Fibroblast of skin of right quadriceps (primary cell): ENCODE measurements at places on chromosomes 3 and 15.

DNA sequence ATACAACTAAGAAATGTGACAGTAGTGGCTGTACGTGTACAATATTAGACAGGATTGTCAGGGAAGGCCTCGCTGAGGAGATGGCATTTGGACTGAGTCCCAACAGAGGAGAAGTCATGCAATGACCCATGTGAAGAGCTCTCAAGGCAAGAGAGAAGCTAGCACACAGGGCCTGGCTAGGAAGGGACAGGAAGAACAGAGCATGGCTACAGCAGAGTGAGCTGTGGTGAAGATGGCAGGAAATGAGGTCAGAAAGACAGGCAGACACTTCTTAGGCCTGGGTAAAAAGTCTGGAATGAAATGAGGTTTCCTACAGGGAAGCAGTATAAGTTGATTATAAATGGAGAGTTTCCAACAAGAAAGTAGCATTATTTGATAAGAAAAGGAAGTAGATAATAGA lies 33.2 kb upstream of the LEKR1 start:
- DNase-seq, result peak; percentile 36

- no peak for DNase-seq
Observed at GRCh38 chr3:112646623-112647022, 5.7 kb upstream of the CCDC80 start.

DNA sequence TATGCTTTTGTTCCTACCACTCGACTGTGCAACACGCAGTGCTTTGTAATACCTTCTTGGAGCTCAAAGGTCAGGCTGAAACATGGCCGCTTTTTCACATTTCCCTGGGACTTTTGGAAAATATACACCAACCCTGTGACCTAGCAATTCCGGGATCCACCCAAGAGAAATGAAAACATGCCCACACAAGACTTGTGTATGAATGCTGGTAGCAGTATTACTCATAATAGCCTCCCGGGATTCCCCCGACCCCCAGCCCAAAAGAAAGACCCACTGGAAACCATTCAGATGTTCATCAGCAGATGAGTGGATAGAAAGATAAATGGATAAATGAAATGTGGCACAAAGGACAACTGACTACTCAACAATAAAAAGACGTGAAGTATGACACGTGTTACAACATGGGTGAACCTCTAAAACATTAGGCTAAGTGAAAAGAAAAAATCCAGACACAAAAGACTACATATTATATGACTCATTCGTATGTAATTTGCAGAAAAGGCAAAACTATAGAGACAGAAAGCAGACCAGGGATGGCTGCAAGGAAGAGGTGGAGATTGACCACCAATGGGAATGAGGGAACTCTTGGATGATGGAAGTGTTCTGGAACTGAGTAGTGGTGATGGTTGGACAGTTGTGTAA lies 104.1 kb downstream of the PGPEP1L start:
- peak; percentile 84 for DNase-seq

- DNase-seq, result no peak
Observed at GRCh38 chr15:56207711-56208110, 36.0 kb downstream of the RFX7 start.

DNA sequence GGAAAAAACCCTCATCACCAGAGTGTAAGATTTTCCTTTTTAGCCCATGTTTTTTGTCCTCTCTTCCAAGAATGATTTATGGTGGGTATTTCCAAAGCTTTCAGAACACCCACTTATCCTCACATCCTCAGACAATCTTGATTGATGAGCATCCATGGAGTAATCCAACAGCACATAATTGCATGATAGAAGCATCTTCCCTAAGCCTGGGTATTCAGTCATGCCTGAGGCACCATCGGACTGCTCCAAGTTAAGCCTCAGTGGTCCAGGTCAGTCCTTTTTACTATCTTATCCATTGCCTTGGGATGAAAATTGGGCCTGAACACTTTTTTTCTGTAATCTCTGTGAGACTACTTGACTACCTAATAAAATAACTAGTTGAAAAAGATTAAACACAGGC lies 676.0 kb upstream of the SEMA6D start:
- DNase-seq, result no peak

DNA sequence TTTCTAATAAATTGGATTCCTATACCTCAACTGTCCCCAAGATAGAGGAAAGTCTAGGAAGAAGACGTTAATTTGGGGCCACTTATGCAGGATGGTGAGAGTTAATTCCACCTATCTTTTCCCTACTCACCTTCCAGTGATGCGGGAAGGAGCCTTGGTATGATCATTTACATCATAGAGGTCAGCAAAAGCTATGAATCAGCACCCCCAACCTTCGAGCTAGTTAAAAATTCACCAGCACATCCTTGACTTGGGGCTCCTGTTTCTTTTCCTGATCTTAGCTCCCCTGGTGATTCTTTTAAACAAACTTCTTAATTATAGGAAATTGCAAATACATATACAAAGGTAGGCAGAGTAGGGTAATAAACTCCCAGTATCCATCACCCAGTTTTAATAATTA lies 366.6 kb downstream of the SOX2 start:
- no peak for DNase-seq

GRCh38 chr3:88191872-88192409 lies 42.2 kb downstream of the C3orf38 start:
- no peak for DNase-seq

- peak; percentile 9 for DNase-seq
Observed at GRCh38 chr3:113495035-113495434, 19.9 kb downstream of the SPICE1 start.

- peak; percentile 70 for DNase-seq
Observed at GRCh38 chr15:48177766-48178647, at the start of gene MYEF2. Gene MYEF2, minus strand, starts transcription at chr15:48178295. Its CDS starts 58 bp downstream, at chr15:48178237.

DNA sequence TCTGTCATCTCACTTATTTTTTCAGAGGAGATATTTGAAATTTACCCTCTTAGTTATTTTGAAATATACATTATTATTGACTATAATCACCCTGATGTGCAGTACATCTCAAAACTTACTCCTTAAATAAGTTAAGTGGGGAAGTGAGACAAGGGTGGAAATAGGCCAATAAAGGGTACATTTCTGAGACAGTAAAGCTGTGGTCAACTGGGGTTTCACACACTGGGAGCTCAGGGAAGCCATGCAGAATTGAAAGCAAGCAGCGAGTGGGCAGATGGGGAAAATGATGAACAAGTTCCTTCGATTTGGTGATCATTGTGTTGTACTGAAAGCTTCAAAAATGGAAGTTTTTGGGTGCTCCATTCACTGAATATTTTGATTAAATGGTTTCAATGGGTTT lies 21.6 kb upstream of the MOBP start:
- DNase-seq, result no peak

GRCh38 chr15:34841262-34841725 lies 45.9 kb upstream of the ACTC1 start:
- DNase-seq, result peak; percentile 61

GRCh38 chr3:142035308-142035922 lies 113.9 kb downstream of the TFDP2 start:
- DNase-seq, result no peak

DNA sequence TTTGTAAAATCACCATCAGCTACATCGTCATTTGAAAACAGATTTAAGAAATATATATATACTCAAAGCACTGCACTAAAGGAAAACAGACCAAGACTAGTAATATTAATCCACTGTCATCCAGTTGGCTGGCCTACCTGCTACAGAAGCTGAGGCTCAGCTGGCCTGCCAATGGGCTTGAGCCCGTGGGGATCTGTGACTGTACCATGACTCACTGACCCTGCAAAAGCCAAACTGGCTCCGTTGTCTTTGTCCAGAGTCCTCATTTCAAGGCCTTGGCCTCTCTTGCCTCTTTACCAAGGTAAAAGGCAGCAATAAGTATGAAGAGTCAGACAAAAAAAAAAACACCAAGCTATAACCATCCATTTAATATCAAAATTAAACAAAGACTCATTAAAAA lies 463.5 kb upstream of the RASGRP1 start:
- peak; percentile 49 for DNase-seq

DNA sequence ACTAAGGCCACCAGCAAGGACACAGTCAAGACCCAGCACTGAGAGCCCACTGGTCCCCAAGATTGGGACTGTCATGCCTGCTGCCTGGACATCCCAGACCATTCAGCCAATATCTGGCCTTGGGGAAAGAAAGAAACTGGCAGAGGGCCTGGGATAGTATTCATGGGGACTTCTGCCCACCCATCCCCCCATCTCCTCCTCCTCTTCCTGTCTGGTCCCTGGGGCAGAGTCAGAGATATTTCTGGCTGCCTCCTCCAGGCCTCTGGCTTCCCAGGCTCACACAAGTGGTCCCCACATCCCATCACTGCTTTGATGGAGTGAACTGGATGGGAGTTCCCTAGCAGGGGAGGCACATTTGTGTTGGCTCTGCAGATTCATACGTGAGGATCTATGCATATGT lies 4.2 kb upstream of the RASL12 start:
- peak; percentile 50 for DNase-seq

DNA sequence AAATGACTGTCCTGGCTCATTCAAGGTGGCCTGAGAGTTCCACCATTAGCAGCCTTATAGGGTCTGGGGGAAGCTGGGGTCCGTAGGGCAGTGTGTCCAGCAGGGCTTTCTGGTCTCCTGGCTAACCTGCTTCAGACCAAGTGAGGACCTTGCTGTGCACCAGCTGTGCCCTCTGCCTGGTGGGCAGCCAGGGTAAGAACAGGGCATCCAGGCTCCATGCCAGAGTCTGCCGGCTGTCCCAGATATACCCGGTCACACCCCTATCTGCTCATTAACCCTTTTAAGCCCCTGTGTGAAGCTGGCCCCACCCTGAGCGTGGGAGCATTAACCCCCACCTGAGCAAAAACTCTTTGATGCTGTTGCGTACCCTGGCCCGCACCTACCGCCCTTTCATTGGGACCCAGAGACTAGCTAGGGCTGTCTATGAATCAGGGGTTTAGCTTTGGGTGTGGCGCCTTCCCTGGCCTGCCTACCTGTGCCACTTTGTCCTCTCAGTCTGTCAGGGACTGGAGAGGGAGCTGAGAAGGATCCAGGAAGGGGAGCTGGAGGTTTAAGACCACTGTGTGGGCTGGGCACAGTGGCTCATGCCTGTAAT lies 17.6 kb downstream of the SEMA3F start:
- no peak for DNase-seq

- peak; percentile 2 for DNase-seq
Observed at GRCh38 chr3:28836199-28836598, 444.7 kb upstream of the RBMS3 start.

DNA sequence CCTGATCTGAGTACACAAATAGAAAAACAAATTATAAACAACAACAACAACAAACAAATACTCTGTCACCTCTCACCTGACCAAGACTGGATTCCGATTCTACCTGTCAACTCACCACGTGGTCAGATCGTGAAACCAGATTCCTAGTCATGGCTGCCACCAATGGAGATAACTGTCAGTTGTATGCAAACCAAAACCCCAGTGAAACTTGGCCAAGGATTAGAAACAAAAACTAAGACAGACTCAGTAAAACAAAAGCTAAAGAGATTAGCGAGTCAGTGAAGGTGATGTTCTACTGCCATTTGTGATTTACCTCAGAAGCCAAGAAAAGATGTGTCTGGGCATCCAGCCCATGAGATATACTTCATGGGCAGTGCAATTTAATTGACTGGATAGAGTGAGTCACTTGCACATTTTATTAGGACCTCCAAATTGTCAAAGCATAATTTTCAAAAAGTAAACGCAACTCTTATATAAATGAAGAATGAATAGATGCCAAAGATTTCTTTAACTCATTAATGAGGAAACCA lies 31.1 kb downstream of the PHLDB2 start:
- no peak for DNase-seq

DNA sequence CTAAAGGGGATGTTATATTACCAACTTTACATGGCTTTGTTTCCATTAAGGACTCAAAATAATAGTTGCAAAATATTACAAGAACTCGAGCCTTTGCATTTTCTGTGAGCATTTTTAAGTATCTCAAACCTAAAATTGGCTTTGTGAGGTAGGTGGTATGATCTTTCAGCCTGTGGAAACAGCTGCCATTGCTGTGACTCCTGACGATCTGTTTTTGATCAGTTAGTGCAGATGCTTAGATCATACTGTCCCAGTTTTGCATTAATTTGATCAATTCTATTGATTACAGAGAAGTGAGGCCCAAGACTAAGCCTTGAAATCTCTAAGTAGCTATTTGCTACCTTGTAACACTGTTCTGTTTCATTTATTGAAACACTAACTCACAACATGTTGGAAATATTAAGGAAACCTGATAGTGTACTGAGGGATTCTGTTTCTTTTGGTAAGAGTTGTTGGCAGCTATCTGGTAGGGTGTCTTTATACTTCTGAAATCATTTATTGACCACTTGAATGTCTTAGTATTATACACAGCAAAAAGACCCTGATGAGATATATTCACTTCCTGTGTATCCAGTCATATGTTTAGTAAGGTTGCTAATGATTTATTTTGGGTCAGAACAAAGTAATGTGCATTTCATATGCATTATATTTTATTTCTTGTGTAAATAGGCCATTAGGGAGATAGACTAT lies 14.8 kb downstream of the SKIL start:
- DNase-seq, result no peak

GRCh38 chr15:68228971-68229385 lies 550 bp downstream of the CLN6 start:
- peak; percentile 10 for DNase-seq

DNA sequence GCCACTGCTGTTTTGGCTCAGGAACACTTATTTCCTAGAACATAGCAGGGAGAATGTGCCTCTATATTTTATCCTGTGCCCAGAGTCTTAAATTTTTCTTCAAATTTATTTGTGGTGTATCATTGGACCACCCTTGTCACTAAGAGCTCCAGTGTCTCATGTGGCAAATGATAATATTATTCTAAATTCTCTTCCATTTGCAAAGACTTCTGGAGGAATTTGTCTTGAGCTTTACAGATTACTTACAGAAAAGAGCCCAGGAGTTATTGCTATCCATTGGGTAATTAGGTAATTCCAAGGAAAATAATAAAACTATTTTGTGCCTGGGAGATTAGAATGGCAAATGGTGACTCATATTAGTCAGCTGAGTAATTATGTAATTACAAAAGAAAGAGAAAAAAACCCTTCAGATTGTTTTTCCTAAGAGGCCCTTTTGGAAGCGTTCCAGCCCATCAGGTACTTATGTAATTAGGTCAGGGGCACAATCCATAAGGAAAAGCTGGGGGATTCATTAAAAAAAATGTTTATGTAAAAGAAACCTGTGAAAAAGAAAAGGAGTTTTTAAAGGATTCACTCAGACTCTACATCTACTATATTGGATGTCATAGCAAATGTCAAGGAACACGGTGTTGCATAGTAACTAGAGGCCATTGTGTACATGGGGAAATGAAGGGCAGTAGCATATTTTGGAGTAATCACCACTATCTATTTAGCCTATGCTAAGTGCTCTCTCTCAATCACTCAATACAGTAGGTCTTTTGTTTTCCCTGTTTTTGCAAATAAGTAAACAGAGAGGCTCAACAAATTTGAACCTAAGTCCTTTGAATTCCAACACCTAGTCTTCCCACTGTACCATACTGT lies 380.9 kb upstream of the RARB start:
- DNase-seq, result peak; percentile 37
